Natural killer cell treated with Interleukin-12 subunit alpha and Interleukin-12 subunit beta and Interleukin-15 and Interleukin-18, amount 100 ng/mL, for 72 hours (primary cell): ENCODE measurements at places on chromosomes 6 and 20. TPM values are rescaled to one million over a fixed set of nuclear protein-coding genes. Genes with fewer than 3 reads are reported as not detected.

DNA sequence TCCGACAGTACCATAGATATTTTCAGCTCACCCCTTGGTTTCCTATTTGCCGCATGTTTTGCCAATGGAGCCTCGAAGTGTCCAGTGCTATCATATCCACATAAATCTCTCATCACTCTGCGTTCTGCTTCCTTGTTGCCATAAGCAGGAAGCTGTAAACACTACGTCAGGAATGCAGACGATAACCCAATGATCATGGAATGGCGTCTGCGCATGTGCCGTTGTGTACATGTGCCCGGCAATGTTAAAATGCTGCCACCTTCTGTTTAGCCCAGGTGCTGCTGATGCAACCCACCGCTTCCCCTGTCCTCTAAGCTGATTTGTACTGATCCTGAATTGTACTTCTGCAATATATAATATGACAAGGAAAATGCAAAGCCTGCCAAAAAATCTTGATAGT, 607.5 kb downstream of the HDGFL1 start:
- DNase-seq: no peak

- DNase-seq: no peak
These were observed 1.9 kb downstream of the RNF217 start for GRCh38 chr6:124963831-124964763.

DNA sequence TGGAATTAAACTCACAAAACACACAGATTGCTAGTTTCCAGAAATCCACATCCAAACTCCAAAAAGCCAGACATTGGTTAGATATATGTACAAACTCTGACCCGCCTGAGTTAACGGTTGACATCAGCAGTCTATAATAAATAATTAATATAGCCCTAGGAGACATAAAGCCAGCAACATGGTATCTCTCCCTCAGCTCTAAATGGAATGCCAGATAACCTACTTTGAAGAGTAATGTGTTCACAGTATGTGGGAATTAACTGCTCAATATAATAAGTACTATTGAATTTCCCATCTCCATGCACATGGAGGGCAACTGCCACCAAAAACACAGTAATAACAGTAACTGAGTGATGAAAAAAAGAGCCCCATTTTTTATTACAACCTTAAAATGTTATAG, 383.2 kb downstream of the CD83 start:
- no peak for DNase-seq

GRCh38 chr6:39230654-39231035, 1.4 kb upstream of the KCNK5 start:
- DNase-seq: no peak

DNA sequence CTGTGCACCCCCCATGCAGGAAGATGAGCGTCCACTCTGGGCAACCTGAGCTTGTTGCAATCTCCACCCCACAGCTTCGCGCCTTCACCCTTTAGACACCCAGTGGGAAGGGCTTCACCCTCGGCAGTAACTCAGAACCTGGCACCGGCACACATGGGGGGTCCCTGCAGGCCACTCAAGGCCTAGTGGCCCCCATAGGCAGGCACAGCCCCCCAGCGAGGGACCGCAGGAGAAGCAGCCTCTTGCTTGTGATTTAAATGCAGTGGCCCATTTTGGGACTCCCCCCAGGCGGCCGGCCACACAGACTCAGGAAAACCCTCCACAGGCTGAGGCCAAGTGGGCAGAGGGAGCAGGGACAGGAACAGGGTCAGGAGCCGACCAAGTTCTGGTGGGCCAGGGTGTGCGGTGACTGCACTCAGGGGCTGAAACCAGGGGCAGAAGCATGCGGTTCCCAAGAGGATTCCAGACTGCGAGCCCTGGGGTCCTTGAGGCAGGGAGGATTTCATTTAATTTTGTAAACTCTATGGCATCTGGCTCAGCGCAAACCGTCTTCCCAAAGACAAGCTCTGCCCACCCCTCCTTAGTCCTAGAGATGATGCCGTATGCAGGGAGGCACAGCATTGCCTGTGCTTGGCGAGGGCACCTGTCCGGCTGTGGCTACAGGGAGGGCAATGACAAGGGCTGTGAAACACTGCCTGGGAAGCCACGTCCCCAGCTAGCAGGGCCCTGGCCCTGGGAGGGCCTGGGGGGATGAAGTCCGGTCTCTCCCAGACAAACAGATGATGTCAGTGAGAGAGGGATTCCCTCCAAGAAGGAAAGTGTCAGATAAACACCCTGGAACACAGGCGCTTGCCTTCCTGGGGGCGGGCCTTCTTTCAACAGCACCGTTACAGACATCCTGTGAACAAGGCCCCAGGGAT, 52.9 kb upstream of the GPR31 start:
- no peak for DNase-seq

DNA sequence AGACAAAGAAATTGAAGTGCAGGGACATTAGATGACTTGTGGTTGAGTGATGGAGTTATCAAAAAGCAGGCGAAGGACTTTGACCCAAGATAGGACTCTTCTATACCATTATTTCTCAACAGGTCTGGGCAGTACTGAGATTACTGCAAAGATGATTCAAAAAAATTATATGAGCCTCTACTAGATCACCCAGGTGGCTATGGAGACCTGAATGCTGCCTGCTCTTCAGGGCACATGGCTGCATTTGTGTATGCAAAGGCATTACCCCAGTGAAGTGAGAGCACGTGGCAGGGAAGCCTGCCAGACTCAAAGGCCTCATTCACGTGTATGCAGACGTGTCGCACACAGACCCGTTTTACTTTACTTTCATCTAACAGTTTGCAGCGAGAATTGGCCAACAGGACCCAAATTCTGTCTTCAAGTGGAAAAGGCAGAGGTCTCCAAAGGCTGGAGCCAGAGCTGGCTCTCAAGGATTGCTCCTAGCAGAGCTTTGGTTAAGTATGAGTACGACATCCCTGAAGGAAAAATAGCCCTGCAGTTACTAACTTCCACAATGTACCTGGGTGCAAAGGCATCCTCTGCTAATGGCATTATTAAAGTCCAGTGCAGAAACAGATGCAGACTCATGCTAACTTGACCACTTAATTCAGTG, 113.8 kb upstream of the ARMC2 start:
- no peak for DNase-seq

- DNase-seq: no peak
These were observed 9.0 kb upstream of the NCOA6 start for GRCh38 chr20:34834459-34834893.

DNA sequence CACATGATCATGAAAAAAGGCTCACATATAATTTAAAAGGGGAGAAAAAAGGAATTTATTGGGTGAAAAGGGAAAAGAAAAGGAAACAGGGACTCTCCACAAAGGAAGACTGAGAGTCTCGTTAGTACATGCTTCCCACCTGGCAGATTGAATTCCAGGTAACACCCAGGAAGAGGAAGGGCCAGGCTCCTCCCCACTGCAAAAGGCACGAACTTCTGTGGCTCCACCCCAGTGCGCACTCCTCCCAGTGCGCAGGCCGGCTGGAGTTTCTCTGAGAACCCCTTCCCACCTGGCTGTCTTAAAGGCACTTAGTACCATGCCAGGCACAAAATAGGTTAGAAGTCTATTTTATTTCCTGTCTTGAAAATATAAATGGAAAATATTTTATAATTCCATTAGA, 129.8 kb downstream of the COL12A1 start:
- no peak for DNase-seq

DNA sequence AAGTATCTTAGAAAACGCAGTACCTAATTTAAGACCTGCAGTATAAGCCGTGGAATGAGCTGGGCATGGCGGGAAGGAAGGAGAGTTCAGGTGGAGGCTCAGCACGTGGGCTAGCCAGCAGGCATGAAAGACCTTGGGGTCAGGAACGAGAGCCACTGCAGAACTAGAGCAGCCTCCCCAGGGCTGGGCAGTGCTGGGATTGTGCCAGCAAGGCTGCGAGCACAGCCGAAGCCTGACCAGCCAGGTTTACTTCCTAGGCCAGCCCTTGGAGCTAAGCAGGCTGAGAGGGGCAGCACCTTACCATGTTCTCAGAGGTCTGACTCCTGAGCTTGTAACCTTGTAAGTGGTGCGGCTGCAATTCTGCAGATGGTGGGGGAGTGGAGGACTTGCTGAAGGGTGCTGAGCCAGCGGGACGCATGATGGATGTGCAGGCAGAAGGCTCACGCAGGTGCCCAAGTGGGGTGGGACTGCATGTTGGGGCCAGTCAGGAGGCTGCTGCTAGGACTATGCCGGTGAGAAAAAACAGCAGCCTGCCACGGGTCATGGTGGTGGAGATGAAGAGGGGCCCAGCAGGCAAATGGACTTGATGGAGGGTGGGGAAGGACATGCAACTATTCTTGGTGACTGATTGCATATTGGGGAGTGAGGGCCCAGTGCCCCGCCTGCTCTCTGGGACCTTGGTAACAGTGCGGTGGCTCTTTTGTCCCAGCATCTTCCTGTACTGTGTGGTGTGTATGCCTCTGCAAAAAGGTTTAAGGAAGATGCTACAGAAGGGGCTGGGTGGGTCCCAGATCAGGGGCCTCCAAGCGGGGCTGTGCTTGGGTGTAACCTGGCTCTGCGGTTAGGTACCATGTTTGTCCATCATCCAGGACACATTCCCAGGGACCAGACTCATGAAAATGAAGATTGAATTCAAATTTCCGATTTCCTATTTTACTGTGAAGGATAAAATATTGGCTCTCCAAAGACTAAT, 37.6 kb upstream of the IRF4 start:
- no peak for DNase-seq

DNA sequence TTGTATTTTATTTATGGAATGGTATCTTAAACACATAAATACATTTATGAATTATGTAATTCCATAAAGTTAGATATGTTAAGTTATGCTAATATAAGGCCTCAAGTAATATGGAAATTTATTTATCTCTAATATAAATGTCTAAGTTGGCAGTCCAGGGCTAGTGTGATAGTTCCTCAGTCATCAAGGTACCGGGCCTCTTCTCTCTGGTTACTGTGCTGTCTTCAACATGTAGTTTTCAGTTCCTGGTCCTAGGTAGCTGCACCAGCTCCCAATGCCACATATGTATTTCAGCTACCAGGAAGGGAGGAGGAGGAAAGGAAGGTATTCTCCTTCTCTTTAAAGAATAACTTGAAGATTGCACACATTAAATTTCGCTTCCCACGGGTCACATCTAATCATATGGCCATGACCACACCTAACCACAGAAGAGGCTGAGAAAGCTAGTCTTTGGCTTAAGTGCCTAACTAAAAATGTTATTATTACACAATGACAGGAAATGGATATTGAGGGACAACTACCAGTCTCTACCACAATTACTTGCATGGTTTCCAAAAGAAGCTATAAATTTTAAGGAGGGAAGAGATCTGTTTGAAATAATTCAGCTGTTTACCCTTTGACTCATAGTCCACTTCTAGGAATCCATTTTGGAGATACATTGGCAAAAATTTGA, 68.6 kb downstream of the BCKDHB start:
- no peak for DNase-seq

DNA sequence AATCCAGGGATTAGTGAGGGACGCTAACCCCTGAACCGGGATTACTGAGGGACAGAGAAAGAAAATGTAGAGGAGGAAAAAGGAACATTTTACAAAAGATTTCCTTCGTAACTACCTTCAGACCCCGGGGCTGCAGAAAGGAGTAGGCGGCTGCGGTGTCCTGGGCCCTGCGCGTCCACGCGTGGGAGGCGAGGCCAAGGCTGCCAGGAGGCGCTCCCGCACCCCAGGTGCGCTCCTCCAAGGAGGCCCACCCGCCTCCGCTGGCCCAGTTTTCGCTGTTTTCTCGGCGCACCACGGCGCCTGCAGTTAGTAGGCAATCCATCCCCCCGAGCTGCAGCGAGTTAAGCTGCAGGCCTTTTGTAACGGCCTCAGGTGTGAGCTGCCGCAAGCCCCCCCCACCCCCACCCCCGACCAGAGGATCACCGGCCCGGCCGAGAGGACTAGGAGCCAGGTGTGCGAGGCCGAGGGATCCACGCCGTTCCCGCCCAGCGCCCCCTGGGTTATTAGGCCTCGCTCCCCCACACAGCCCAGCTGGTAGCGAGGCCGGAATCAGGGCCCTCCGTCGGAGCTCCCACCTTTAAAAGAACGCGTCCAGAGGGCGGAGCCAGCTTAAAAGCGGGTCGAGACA, 380.3 kb upstream of the ARID1B start:
- DNase-seq: no peak

DNA sequence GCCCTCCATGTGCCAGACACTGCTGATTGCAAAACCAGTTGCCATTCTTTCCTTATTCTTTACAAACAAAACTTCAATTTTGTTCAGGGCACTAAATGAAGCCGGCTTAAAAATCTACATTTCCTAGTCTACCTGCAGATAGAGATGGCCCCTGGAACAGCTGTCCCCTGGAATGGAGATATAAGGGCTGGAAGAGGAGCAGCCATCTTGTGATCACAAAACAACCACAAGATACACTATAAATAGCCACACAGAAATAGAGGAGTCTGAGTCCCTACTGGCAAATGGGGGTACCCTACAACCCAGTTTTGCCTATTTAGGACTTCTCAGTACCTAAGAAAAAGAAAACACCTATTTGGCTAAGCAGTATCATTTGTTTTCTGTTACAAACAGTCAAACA, 115.9 kb upstream of the BEND6 start:
- no peak for DNase-seq

GRCh38 chr20:57654363-57654997, 34.3 kb upstream of the ZBP1 start:
- DNase-seq: no peak

DNA sequence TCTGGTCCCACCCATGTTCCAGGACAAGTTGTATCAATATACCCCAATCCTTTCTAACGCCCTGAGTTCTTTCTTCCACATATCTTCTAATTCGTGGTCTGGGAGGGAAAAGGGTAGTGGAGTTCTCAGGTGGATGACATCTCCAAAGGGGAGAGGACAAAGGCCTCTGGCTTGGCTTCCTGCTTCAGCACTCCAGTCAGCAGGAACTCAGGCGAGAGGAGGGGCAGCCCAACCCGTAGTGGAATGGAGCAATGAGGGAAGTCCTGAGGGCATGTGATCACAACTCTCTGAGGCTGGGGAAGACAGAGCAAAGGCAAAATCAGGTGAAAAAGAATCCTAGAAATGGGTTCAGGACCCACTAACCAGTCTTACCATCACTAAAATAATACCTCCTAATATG, 9.6 kb upstream of the NRM start:
- no peak for DNase-seq

DNA sequence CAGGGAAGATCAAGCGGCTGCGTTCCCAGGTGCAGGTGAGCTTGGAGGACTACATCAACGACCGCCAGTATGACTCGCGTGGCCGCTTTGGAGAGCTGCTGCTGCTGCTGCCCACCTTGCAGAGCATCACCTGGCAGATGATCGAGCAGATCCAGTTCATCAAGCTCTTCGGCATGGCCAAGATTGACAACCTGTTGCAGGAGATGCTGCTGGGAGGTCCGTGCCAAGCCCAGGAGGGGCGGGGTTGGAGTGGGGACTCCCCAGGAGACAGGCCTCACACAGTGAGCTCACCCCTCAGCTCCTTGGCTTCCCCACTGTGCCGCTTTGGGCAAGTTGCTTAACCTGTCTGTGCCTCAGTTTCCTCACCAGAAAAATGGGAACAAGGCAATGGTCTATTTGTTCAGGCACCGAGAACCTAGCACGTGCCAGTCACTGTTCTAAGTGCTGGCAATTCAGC, 51.6 kb upstream of the TTPAL start:
- peak; percentile 57 for DNase-seq

Gene CSNK2B
- total RNA-seq: 205 TPM

Gene GHRH
- total RNA-seq: not detected

Gene C6orf15
- total RNA-seq: not detected

Gene PDYN
- total RNA-seq: not detected

Gene MDFI
- total RNA-seq: not detected
